Stomach (tissue), 19 donors: ENCODE measurements at places on chromosomes 7 and 10.

DNA sequence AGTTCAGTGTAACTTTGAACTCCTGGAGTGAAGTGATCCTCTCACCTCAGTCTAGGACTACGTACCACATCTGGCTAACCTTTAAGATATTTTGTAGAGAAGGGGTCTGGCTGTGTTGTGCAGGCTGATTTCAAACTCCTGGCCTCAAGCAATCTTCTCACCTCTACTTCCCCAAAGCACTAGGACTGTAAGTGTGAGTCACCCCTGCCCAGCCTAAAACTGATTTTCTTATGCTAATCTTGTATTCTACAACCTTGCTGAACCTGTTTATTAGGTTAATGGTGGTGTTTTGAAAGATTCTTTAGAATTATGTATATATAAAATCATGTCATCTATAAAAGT, 58.0 kb downstream of the LCOR start:
- H3K27ac ChIP-seq = no peak overlapping the region
- DNase-seq = no peak
- peaks cover 9% of the 10 kb centered on the region for H3K4me1 ChIP-seq

- H3K27ac ChIP-seq = peak overlapping the region; percentile 24
- H3K4me1 ChIP-seq = no peaks in the 10 kb centered on the region
- no peaks in the 10 kb centered on the region for H3K27me3 ChIP-seq
- DNase-seq = no peak
- no peaks in the 10 kb centered on the region for H3K36me3 ChIP-seq
Measured at GRCh38 chr10:3757638-3758490, 27.1 kb downstream of the KLF6 start.

GRCh38 chr7:127940381-127941160, 90.7 kb downstream of the LRRC4 start:
- H3K4me3 ChIP-seq = no peak overlapping the region
- H3K27ac ChIP-seq = no peak overlapping the region
- H3K36me3 ChIP-seq = peaks cover 20% of the 10 kb centered on the region
- peak; percentile 44 for DNase-seq
- H3K4me1 ChIP-seq = no peaks in the 10 kb centered on the region
- H3K27me3 ChIP-seq = no peaks in the 10 kb centered on the region

DNA sequence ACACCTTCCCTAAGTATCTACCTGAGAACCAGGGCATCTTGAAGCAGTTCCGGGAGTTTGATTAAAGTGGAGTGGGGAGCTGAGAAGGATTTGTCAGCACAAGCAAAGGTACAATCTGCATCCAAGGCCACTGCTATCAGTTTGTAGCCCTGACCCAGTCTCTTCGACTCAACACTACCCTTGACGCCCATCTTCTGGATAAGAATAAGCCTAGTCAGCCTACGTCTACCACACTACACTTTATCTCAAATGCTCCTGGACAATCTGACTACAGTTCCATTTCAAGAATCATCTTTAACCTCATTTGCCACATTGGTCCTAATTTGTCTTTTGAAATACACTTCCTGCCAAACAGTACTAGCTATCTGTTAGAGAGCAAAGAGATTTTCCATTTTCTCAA, 134.1 kb upstream of the C1GALT1 start:
- no peaks in the 10 kb centered on the region for H3K27me3 ChIP-seq
- no peak for DNase-seq
- H3K36me3 ChIP-seq = no peaks in the 10 kb centered on the region
- no peaks in the 10 kb centered on the region for H3K4me1 ChIP-seq

GRCh38 chr10:12907656-12908055, 93.9 kb downstream of the CCDC3 start:
- no peak overlapping the region for H3K27ac ChIP-seq
- no peak overlapping the region for H3K4me3 ChIP-seq
- DNase-seq = peak; percentile 68
- no peaks in the 10 kb centered on the region for H3K36me3 ChIP-seq
